T follicular helper cell (primary cell): ENCODE measurements at places on chromosomes 7 and 10.

- no peak for DNase-seq
Measured at GRCh38 chr10:97060441-97061084, 125.2 kb downstream of the SLIT1 start.

- no peak for DNase-seq
Measured at GRCh38 chr7:115224922-115225321, 303.0 kb downstream of the MDFIC start.

GRCh38 chr7:26420422-26421019 is 128.9 kb downstream of the SNX10 start:
- DNase-seq, result no peak

GRCh38 chr10:81101062-81101461 is 563.4 kb downstream of the SH2D4B start:
- no peak for DNase-seq

GRCh38 chr7:95199779-95200558 is 124.4 kb downstream of the PON1 start:
- no peak for DNase-seq

DNA sequence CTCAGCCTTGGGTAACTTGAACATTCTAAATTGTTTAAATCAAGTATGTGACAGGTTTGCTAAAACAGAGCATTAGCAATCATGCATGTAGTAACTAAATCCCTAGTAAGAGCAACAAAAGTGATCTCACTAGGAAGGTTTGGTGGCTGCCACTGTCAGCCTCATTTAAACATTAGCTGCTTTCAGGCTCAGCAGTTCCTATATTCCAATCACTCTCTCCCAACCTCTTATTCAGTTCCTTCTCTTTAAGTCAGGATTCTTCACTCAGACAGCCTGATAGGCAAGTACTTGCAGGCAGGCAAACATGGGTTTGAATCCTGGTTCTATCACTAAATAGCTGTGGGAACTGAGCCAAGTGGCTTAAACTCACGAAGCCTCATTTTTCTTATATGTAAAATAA is 3.6 kb downstream of the CREB3L2 start:
- DNase-seq, result no peak

DNA sequence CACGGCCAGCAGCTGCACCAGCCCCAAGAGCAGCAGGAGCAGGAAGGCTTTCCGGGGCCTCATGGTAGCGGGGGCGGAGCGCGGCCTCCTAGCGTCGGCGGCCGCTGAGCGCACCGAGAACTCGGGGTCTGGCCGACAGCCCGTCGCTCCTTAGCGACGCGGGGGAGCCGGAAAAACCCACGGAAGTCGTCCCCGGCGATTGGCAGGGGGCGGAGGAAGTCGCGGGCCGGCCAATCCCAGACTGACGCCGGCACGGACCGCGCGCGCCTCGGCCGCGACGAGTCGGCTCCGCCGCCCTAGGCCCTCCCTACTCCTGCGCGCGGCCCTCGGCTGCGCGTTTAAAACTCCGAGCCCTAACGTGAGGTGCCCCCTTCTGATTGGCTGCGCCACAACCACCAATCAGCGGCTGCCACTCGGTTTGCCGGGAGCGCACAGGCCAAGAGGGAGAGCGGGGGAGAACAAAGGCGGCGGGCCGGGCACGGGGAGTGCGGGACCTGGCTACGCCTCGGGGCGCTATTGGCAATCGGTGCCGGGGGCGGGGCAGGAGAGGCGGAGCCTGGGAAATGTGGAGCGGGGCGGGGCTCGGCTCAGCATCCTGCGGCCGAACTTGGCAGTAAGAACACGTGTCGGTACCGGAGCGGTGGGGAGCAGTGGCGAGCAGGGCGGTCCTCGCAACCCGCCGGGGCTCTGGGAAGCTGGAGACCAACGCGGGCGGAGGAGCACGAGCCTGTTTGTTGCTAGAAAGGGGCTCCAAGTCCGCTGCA is at the start of gene PDIA4:
Gene PDIA4, minus strand, starts transcription at position 160 of the 764 bp plus-strand sequence. Its CDS starts 97 bp downstream, at position 63.
- DNase-seq, result peak; percentile 98
